ENCODE measurements at places on chromosomes 16 and 17. TPM values are rescaled to one million over a fixed set of nuclear protein-coding genes. Genes with fewer than 3 reads are reported as not detected.

DNA sequence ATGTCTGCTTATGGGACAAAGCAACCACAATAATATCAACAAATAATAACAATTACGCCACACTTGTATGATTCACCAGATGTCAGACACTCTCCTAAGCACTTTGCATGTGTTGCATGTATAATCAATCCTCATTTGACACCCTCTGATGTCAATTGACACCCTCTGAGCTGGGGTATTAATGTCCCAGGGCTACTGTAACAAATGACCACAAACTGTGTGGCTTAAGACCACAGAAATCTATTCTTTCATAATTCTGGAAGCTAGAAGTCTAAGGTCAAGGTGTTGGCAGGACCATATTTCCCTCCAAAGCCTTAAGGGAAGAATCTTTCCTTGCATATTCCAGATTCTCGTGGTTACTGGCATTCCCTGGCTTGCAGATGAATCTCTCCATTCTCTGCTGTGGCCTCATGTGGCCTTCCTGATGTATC is 112.7 kb downstream of the NPIPB5 start:
- H3K27ac ChIP-seq: no peak overlapping the region
- no peaks in the 10 kb centered on the region for H3K27me3 ChIP-seq
- no peak overlapping the region for H3K4me3 ChIP-seq
- no peaks in the 10 kb centered on the region for H3K36me3 ChIP-seq
- peaks cover 8% of the 10 kb centered on the region for H3K4me1 ChIP-seq

GRCh38 chr17:1469231-1469852 is 13.3 kb upstream of the CRK start:
- H3K27me3 ChIP-seq: no peaks in the 10 kb centered on the region
- H3K27ac ChIP-seq: no peak overlapping the region
- H3K4me1 ChIP-seq: peaks cover 9% of the 10 kb centered on the region

DNA sequence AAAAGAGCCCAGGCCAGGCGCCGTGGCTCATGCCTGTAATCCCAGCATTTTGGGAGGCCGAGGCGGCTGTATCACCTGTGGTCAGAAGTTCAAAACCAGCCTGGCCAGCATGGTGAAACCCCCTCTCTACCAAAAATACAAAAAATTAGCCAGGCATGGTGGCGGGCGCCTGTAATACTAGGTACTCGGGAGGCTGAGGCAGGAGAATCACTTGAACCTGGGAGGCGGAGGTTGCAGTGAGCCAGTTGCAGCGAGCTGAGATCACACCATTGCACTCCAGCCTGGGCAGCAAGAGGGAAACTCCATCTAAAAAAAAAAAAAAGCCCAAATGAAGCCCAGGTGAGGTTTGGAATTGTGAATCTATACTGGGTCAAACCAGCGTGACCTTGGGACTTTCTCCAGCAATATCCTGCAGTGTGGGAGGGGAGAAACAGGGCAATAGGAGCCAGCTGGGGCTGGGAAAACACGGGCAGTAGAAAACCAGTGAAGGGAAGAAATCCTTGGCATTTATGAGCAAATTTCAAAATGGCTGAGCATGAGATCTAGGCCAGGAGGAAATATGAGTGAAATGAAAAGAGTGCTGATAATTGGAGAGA is 8.2 kb upstream of the DHX8 start:
- H3K4me3 ChIP-seq: no peak overlapping the region
- no peaks in the 10 kb centered on the region for H3K36me3 ChIP-seq
- peaks cover 18% of the 10 kb centered on the region for H3K4me1 ChIP-seq
- no peaks in the 10 kb centered on the region for H3K27me3 ChIP-seq
- no peak overlapping the region for H3K27ac ChIP-seq

- peak overlapping the region; percentile 100 for H3K27ac ChIP-seq
- H3K27me3 ChIP-seq: 0 out of 2 replicates have a peak, but pooled peaks cover 5% of the 10 kb centered on the region
- H3K4me1 ChIP-seq: peaks cover 42% of the 10 kb centered on the region
- peak; percentile 58 for DNase-seq
These were observed 1.9 kb downstream of the MNT start for GRCh38 chr17:2398655-2399571.

GRCh38 chr16:89507214-89507833 is 879 bp upstream of the SPG7 start:
- no peak overlapping the region for H3K27ac ChIP-seq
- peaks cover 4% of the 10 kb centered on the region for H3K4me1 ChIP-seq
- H3K36me3 ChIP-seq: peaks cover 14% of the 10 kb centered on the region
- peaks cover 7% of the 10 kb centered on the region for H3K27me3 ChIP-seq
- no peak for DNase-seq
- H3K4me3 ChIP-seq: peak overlapping the region; percentile 63

Gene PRPSAP1
- total RNA-seq: 50.0 TPM

Gene NACA2
- not detected for total RNA-seq

Gene MMP15
- total RNA-seq: 55.5 TPM

Gene SOST
- 0.25 TPM for total RNA-seq

Gene MYCBPAP
- total RNA-seq: 6.6 TPM

Gene CLEC19A
- 0.41 TPM for total RNA-seq
